ENCODE measurements at places on chromosomes 4 and X.
A peak's percentile ranks its signal among the peaks of the same experiment; 100 is the strongest.

GRCh38 chrX:149286940-149287349 lies 218.2 kb downstream of the IDS start:
- peak; percentile 29 for DNase-seq

- DNase-seq = peak; percentile 31
Observed at GRCh38 chr4:122914292-122914904, 8.0 kb downstream of the NUDT6 start.

GRCh38 chr4:1806596-1807331 lies 13.7 kb downstream of the FGFR3 start:
- no peak for DNase-seq

DNA sequence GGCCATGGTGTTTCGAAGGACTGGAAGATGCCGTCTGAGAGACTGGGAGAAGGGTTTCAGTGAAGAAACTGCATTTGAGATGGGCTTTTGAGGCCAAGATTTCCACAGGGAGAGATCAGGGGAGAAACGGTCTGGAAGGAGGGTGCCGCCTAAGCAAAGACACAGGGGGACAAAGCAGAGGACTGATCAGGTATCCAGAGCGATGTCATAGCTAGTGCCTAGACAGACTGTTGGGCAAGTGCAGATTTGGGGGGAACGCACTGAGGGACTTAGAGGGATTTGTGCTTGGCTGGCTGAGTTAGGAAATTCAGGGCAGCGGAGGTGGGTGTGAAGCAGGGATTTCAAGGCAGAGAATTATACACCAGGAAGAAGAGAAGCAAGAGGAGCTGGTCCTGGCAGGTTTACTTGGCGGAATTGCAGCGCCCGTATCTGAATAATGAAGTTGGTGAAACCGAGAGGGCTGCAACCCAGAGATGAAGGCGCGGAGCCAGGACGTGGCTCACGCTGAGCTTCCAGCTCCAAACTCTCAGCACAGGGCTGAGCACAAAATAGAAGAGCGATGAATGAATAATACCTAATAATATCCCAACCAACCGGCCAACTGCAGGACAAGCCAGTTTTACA lies 106.9 kb downstream of the MAML3 start:
- DNase-seq = no peak

DNA sequence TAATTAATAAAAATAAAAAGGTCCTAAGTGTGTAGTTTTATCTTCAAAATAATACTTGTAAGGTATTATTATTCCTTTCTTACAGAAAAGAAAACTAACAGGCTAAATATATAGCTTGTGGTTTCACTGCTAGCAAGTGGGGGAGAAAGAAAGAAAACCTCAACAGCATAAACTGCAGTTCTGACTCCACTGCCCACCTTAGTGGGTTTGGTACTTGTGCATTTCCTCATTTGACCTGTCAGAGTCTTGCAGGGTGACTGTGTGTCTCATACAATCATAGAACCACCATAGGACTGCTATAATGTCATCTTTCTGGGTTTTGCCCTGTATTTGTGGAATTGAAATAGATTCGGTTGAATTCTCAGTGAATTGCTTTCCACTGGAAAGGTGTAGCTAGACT lies 94.7 kb upstream of the PUDP start:
- DNase-seq = no peak

GRCh38 chrX:22664826-22665225 lies 334.9 kb upstream of the DDX53 start:
- no peak for DNase-seq

DNA sequence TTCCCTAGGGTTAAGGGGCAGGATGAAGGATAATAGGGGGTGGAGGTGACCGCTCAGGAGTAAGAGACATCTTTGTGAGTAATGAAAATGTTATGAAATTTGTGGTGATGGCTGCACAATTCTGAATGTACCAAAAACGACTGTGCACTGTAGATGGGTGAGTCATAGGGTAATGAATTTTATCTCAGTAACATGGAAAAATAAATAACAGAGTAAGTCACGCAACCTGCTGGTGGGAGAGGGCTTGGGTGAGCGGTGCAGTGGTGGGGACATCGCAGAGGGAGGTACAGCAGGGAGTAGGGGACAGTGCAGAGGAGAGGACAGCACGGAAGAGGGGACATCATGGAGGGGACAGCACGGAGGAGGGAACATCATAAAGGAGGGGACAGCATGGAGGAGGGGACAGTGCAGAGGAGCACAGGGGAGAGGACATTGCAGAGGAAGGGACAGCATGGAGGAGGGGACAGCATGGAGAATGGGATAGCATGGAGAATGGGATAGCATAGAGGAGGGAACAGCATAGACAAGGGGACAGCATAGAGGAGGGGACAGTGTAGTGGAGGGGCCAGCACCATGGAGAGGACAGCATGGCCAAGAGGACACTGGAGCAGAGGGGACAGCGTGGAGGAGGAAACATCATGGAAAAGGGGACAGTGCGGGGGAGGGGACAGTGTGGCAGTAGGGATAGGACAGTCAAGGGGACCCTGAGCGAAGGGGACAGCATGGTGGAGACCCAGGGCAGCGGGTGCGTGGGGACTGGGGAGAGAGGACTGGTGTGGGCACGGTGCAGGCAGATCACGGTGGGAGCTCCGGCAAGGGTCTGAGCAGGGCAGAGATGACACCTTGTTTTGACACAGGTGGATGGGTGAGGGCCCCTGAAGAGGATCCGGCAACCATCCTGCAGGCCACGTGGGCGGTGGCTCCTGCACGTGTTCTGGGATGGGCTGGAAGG lies 68.5 kb upstream of the MXD4 start:
- no peak for DNase-seq

All from stimulated activated naive CD8-positive, alpha-beta T cell treated with anti-CD3 and anti-CD28 coated beads, Interleukin-15, amount 100 ng/mL, for 72 hours (primary cell).